GM23338 (cell line): ENCODE measurements at places on chromosomes 5 and 9. TPM values are rescaled to one million over a fixed set of nuclear protein-coding genes. Genes with fewer than 3 reads are reported as not detected.

Gene KLF4
- total RNA-seq = 26.8 and 29.8 TPM in 2 replicates

DNA sequence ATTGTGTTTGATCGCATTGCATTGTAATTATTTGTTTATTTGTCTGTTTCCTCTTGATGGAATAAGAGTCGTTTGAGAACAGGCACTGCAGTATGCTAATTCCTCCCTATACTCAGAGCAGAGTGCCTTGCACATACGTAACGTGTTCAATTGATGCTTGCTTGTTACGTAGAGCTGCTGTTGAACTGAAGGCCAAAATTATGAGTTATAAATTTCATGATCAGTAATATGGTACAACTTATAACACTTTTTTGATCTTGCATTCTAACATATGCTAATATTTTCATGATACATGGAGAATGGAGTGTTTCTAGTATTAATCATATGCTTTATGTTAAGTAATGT is 26.5 kb upstream of the LIFR start:
- H3K27me3 ChIP-seq = no peaks in the 10 kb centered on the region
- DNase-seq = no peak
- H3K36me3 ChIP-seq = no peaks in the 10 kb centered on the region
- no peak overlapping the region for H3K4me3 ChIP-seq
- no peak overlapping the region for H3K27ac ChIP-seq

- H3K27me3 ChIP-seq = no peaks in the 10 kb centered on the region
- H3K4me3 ChIP-seq = no peak overlapping the region
- no peak for DNase-seq
- peaks cover 7% of the 10 kb centered on the region; the same call in 1 of the 2 replicates for H3K4me1 ChIP-seq
- H3K27ac ChIP-seq = no peak overlapping the region
- H3K36me3 ChIP-seq = no peaks in the 10 kb centered on the region
Measured at GRCh38 chr9:121564504-121565260, 65.0 kb upstream of the GGTA1 start.

GRCh38 chr5:14168793-14169262 is 25.7 kb downstream of the TRIO start:
- H3K4me3 ChIP-seq = no peak overlapping the region
- H3K27ac ChIP-seq = no peak overlapping the region; the same call in 1 of the 2 replicates
- no peaks in the 10 kb centered on the region for H3K36me3 ChIP-seq
- H3K4me1 ChIP-seq = peaks cover 58% of the 10 kb centered on the region
- no peak for DNase-seq

DNA sequence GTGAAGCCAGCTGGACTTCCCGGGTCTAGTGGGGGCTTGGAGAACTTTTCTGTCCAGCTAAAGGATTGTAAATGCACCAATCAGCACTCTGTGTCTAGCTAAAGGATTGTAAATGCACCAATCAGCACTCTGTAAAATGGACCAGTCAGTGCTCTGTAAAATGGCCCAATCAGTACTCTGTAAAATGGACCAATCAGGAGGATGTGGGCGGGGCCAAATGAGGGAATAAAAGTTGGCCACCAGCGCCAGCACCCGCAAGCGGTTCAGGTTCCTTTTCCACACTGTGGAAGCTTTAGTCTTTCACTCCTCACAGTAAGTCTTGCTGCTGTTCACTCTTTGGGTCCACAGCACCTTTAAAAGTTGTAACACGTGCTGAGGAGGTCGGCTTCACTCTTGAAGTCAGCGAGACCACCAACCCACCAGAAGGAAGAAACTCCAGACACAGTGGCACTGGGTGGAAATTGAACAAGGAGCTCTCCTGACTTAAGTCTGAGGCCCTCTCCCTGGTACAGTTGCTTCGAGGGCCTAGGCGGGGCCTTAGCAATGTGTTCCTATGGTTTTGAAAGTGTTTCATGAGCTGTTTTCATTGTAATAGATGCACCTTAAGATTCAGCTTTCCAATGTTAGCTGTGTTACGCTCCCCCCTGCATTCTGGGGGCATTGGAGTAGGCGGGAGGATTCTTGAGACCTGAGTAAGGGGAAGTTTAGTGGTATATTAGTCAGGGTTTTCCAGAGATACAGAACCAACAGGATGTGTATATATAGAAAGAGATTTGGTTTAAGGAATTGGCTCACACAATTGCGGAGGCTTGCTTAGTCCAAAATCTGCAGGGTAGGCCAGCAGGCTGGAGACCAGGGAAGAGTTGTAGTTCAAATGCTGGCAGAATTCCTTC is 21.5 kb upstream of the MYO10 start:
- H3K4me1 ChIP-seq = no peaks in the 10 kb centered on the region
- DNase-seq = no peak
- H3K36me3 ChIP-seq = no peaks in the 10 kb centered on the region

Gene SLC23A1
- not detected in 2 replicates for total RNA-seq

Gene MVB12B
- 4.0 and 6.6 TPM in 2 replicates for total RNA-seq

GRCh38 chr5:26121338-26121737 is 917.0 kb downstream of the CDH9 start:
- H3K27me3 ChIP-seq = no peaks in the 10 kb centered on the region
- H3K4me3 ChIP-seq = no peak overlapping the region
- H3K27ac ChIP-seq = no peak overlapping the region
- H3K4me1 ChIP-seq = no peaks in the 10 kb centered on the region
